ENCODE measurements at places on chromosomes 11 and 22. TPM values are rescaled to one million over a fixed set of nuclear protein-coding genes. Genes with fewer than 3 reads are reported as not detected.

Gene ADAMTS15
- total RNA-seq = 0.02 TPM

DNA sequence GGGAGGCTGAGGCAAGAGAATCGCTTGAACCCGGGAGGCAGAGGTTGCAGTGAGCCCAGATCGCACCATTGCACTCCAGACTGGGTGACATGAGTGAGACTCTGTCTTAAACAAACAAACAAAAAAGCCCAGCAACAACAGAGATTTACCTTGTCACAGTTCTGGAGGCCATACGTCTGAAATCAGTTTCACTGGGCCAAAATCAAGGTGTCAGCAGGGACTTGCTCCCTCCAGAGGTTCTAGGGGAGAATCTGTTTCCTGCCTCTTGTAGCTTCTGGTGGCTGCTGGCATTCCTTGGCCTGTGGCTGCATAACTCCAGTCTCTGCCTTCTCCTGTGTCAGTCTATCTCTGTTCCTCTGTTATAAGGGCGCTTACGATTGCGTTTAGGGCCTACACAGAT, 1.5 kb downstream of the DDX10 start:
- peak overlapping the region; percentile 71 for H3K27ac ChIP-seq
- peak; percentile 57 for DNase-seq
- H3K4me3 ChIP-seq = peak overlapping the region; percentile 97
- H3K36me3 ChIP-seq = peaks cover 27% of the 10 kb centered on the region

DNA sequence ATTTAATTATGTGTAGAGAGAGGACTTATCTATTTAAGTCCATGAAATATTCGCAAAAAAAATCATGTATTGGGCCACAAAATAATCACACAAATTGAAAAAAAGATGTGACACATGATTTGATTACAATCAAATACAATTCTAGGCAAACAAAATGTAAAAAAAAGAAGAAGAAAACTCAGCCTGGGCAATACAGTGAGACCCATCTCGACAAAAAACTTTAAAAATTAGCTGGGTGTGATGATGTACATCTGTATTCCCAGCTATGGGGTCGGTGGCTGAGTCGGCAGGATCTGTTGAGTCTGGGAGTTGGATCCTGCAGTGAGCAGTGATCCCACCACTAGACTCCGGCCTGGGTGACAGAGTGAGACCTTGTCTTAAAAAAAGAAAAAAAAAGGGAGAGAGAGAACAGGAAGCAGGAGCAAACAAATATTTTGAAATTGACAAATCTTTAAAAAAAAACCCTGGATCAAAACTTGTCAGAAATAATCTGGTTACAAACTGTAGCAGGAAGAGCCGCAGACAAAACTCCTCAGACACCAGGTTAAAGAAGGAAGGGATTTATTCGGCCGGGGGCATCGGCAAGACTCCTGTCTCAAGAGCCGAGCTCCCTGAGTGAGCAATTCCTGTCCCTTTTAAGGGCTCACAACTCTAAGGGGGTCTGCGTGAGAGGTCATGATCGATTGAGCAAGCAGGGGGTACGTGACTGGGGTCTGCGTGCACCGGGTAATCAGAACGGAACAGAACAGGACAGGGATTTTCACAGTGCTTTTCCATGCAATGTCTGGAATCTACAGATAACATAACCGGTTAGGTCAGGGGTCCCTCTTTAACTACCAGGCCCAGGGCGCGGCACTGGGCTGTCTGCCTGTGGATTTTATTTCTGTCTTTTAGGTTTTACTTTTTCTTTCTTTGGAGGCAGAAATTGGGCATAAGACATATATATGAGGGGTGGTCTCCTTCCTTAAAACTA, 3.3 kb upstream of the TYMP start:
- peak overlapping the region; percentile 100 for H3K27ac ChIP-seq
- H3K4me3 ChIP-seq = peak overlapping the region; percentile 96
- H3K4me1 ChIP-seq = peaks cover 48% of the 10 kb centered on the region
- no peak for DNase-seq

DNA sequence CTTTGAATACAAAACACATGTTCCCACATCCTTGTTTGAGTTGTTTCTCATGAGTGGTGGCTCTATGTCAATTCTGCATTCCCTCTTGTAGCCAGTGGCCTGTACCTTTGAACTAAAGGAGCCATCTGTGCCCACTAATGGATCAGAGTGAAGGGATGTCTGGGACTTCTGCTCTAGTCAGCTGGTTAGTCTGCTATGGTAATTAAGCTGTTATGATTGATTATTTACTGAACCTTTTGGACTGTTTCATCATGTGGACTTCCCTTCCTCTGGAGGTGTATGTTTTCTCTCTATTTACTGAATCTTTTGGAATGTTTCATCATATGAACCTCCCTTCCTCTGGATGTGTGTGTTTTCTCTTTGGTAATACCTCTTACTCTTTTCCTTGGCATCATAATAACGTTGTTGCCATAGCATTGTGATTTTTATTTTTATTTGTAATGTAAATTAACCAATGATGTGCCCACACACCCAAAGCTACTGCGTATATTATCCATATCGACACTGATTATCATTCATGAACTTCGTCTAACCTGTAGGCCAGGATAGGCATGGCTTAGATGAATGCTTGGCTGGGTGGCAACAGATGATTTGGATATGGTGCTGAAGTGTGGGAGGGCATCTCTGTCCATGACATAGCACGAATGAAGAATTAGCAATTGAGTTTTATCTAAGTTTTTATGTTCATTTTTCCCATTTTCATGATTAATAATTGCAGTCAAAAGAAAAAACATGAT, 112.3 kb upstream of the SORL1-AS1 start:
- H3K27ac ChIP-seq = no peak overlapping the region
- DNase-seq = no peak
- no peak overlapping the region for H3K4me3 ChIP-seq
- no peaks in the 10 kb centered on the region for H3K27me3 ChIP-seq

DNA sequence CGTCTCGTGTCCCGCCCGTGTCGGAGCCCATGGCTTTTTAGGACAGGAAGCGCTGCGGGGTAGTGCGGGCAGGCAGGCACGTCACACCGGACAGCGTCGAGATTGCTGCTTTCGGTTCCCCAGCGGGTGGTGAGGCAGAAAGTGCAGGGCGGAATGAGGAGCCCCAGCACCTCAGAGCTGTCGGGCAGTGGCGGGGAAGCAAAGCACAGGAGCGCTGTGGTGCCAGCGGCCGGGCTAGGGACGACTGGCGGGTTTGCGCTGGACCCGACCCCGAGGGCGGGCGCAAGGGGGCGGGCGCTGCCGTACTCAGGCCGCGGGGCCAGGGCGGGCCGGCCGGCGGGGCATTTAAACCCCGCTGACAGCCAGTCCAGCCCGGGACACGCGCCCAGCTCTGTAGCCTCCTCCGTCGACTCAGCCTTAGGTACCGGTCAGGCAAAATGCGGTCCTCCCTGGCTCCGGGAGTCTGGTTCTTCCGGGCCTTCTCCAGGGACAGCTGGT, at the start of gene SLC37A2:
SLC37A2 (plus strand) TSS at position 375 of the 498 bp plus-strand sequence; CDS start at position 438, 63 bp downstream.
- DNase-seq = peak; percentile 84
- peak within 1 kb of the TSS; percentile 87 for H3K4me3 ChIP-seq
- peaks cover 65% of the 10 kb centered on the region for H3K27me3 ChIP-seq
- no peak within 1 kb of the TSS for H3K27ac ChIP-seq
- H3K36me3 ChIP-seq = no peaks in the 10 kb centered on the region

DNA sequence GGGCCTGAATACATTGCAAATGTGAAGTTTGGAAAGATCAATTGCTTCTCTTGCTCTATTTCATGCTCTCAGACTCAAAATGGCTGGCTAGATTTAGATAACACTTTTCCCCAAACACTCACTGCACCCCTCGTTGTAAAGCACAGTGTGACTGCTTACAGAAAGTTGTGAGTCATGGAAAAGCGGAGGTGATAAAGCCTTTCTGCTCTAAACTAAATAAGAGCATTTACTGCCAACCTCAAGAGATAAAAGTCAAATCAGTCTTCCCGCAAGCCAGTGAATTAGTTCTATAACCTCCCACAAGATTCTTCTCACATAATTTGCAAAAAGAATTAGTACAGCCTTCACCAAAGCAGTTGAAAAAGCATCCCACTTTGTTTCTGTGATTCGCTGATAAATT, 168.7 kb downstream of the WT1 start:
- DNase-seq = no peak
- no peak overlapping the region for H3K27ac ChIP-seq
- H3K27me3 ChIP-seq = peaks cover 4% of the 10 kb centered on the region
- peaks cover 3% of the 10 kb centered on the region for H3K4me1 ChIP-seq
- H3K4me3 ChIP-seq = no peak overlapping the region
- no peaks in the 10 kb centered on the region for H3K36me3 ChIP-seq
